ENCODE measurements at places on chromosomes 3 and 15.

- DNase-seq = no peak
These were observed 46.1 kb downstream of the CACNA2D3 start for GRCh38 chr3:54168451-54168850.

- DNase-seq = no peak
These were observed 161.4 kb downstream of the RPLP1 start for GRCh38 chr15:69613988-69614387.

DNA sequence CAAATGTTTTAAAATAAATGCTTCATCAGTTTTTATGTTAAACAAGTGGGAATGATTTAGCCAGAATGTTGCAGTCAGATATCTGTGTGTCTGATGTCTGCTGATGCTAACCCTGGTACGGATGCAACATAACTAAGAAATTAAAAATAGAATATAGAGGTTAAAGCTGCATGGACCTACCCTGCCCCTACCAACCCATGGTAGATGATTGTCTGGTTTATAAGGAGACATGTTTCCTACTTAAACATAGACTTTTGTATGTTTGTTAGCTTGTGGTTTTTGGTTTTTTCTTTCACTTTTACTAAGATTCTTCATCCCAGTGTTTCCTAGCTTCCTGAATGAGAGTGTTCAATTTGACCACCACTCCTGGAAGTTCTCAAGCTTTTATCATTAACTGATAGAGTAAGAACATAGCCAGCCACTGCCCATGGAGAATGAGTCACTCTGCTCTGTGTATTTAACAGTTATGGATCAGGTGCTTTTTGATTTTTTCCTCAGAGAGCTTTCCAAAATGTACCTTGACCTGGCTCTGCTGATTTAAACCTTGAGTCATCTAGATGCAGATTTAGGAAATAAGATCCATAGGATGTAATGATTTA, 70.7 kb upstream of the VEPH1 start:
- DNase-seq = no peak

DNA sequence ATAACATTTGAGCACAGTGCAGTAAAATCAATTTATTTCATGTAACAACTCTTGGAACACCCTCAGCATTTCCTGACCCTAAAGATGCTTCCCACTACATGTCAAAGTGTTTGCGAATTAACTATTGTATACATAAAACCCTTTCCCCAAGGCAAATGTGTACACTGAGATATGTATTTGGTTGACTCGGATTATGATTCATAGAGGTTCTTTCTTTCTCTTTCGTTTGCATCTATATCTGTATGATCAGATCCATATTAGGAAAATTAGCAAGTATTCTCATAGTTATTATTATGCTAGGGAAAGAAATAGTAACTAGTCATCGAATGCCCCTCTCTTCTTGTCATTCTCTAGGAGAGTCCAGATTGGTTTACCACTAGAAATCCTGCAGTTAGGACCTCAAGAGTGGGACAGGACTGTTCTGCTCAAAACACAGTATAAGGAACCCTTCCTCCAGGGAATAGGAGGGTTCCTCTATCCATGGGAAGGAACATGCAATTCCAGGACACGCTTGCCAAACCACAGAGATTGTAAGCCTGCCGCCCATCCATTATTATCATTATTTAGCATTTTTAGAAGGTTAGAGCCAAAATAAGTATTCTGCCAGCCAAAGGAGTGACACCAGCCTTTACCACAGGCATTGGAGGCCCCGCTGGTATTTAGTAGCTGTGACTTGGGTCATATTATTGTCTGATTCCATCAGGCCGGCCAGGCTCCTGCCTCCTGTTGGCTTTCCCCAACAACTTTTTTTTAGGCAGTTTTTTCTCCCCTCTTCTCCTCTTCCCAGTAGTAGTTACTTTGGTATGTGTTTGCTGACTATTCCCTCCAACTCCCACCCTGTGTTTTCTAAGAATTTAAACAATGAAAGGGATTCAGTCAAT, 100.7 kb downstream of the GALK2 start:
- DNase-seq = no peak

GRCh38 chr3:133452641-133453319, 52.9 kb downstream of the BFSP2 start:
- DNase-seq = no peak

GRCh38 chr3:160217675-160218074, 7.5 kb upstream of the C3orf80 start:
- DNase-seq = no peak

DNA sequence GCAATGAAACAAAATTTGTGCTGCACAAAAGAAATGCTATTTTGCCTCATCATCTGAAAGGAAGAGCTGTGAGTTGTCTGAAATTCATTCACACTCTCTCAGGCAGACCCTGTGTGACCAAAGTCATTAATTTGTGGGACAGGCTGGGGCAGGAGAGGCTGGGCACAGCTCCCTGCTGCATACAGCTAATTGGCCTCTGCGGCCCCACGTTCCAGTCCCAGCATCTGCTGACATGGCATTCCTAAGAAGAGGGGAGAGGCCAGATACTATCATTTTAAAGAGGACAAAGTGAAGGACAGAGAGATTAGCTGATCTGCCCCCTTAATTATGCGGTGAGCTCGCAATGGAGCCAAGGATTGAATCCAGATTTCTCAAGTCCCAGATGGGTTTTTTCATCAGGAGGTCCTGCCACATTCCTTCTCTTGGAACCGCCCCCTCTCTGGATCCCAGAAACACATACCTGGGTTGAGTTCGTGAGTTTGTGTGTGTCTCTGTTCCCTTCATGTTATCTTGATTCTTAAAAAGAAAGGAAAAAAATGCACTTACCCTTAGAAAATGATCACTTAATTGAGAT, 25.1 kb downstream of the POLR2M start:
- no peak for DNase-seq

- DNase-seq = no peak
These were observed 66.8 kb downstream of the ABTB1 start for GRCh38 chr3:127739347-127740135.

GRCh38 chr3:130509008-130509407, 8.0 kb upstream of the COL6A6 start:
- DNase-seq = no peak

DNA sequence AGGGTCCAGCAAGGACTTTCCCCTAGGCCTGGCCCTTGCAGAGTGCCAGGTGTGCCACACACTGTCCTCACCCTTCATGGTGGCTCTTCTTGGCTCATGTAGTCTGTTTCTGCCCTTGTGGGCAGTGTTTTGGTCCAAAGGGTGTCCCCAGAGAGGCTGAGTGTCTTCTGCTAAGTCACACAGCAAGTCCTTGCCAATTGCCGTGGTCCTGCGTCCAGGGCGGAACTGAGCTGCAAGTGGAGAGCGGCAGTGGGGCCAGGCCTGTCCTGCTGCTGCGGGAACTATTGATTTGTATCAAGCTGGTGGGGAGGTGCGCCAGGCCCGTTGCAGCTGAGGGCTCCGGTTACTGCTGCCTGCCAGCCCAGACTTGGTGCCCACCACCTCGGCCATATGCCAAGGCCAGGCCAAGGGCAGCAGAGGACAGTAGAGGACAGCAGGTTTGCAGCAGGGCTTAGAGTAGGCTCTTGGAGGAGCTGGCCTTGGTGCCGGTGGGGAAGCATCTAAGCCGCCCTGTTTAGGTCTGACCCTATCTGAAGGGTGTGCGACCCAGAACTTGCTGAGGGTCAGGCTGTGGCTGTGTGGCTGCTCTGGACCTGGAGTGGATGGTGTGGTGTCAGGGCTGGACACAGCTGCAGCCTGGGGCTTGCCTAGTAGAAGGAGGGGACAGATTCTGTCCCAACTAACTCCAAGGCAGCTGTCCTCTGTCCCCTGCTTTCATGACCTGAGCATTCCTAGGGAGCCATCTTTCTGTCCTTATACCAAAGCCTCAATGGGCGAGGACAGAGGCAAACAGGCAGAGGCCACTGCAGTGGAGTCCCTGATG, 4.5 kb downstream of the AMIGO3 start:
- no peak for DNase-seq

DNA sequence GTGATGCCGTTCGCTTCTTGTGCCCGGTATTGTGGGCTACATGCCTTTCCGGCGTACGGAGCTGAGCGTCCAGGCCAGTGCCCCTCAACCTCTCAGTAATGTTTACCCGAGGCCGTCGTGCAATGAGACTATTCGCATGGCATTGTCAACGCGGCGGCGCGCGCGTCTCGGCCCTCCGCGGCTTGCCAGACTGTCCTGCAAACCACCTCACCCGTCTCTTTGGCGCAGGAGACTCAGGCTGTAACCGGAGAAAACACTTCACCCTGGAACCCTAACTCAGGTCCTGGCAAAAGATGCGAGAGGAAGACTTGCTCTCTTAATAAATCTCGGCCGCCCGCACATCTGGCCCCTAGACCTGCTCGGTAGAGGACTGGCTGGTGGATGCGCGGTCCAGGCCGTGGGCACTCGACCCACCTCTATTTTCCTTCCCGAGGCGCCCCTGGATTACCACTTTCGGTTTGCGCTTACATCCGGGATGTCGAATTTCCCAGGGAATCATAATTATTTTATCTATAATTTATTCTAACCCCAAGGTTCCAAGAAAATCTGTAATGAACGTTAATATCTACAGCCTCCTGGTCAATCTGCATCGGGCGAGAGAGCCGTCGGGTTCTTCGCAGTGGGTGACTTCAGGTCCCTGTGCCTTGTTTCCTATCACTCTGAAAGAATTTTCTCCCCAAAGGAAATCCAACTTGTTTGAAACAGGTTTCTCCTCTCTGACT, 71.8 kb upstream of the POLG start:
- DNase-seq = no peak

GRCh38 chr3:14880447-14881106, 61.8 kb downstream of the FGD5 start:
- DNase-seq = no peak

- no peak for DNase-seq
These were observed 524.7 kb downstream of the DIPK2A start for GRCh38 chr3:144496141-144496835.

- no peak for DNase-seq
These were observed 110.1 kb upstream of the PLXNA1 start for GRCh38 chr3:126872701-126873342.

- no peak for DNase-seq
These were observed 5.1 kb downstream of the ACAA1 start for GRCh38 chr3:38131621-38132369.

DNA sequence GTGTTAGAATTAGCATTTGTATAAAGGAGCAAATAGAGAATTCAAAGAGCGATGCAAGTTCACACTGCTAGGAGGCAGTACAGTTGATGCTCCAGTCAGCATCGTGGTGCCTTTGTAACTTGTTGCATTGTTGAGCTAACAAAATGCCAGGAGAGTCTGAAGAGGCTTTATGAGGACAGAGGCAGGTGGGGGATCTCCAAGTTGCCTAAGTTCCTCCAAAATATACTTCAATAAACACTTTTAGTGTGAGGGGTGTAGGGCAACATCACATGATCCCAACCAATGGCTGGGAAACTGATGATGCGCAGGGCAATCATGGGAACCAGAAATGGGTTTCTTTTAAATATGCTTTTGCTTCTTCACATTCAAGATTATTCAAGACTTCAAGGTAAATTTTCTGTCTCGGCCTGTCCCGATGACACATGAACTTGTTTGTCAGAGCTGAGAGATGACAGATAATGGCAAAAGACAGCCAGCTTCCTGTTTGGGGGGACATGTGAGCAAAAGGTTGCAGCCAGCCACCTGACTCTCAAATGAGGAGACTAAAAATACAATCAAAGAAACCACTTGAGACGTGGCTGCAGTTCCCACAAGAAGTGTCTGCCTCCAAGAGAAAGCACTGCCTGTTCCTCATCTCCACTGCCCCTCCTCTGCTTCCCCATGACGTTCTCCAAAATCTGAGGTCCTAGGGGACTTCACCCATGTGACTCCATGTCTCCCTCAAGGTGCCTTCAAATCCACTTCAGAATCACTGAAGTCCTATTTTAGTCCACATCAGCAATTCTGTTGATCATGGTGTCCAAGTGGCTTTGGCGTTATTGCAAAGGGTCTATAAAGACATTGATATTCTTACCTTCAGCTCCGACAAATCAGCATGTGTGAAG, 39.3 kb downstream of the KLHL6 start:
- no peak for DNase-seq

- no peak for DNase-seq
These were observed 960 bp downstream of the THBS1 start for GRCh38 chr15:39581793-39582285.

DNA sequence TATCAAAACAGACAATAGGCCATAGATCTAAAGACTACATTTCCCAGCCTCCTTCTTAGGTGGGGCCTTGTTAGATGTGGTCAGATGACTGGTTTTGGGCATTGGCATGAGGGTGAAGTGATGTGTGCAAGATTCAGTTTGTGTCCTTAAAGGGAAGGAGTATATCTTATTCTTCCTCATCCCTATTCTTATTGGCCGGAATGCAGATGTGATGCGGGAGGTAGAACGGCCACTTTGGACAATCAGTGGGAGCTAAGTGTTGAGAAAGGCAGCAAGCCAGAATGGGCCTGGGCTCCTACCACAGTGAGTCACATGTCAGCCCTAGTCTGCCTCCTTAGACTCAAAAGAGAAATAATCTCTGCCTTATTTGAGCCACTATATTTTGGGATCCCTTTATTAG, 89.8 kb upstream of the MEX3B start:
- no peak for DNase-seq

DNA sequence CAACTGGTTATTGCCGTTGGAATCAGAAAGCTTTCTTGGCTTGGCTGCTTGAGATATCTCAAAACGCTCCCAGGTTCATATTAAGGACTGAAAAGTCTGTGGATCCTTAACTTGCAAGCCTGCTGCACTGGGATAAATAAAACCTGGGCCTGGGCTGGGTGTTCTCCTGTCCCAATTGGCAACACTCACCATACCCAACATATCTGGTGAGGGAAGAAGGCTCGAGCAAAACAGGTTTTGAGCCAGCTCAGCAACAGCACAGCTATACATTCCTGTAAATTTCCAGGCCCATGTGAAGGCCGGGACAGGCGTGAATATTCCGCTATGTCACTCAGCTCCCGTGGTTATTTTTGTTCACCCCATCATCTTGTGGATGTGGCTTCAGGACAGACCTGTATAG, 169.0 kb upstream of the BCL6 start:
- DNase-seq = no peak

GRCh38 chr3:38601956-38602550, 47.4 kb downstream of the SCN5A start:
- DNase-seq = no peak

- DNase-seq = no peak
These were observed 87.1 kb downstream of the CGNL1 start for GRCh38 chr15:57463360-57463759.

- no peak for DNase-seq
These were observed 37.2 kb upstream of the ACAD9 start for GRCh38 chr3:128841926-128842920.

GRCh38 chr15:95105229-95105628, 873.9 kb downstream of the MCTP2 start:
- no peak for DNase-seq

- no peak for DNase-seq
These were observed 7.7 kb upstream of the ZNF592 start for GRCh38 chr15:84740691-84741090.

- no peak for DNase-seq
These were observed 37.2 kb downstream of the IL20RB start for GRCh38 chr3:136994772-136995516.

GRCh38 chr3:106067711-106068110, 198.9 kb upstream of the CBLB start:
- DNase-seq = no peak

- no peak for DNase-seq
These were observed 34.9 kb downstream of the PRKCD start for GRCh38 chr3:53195602-53196574.

GRCh38 chr3:68880632-68881031, 51.7 kb downstream of the TAFA4 start:
- no peak for DNase-seq

GRCh38 chr3:11050666-11051323, 58.2 kb downstream of the SLC6A1 start:
- DNase-seq = no peak

GRCh38 chr3:79767905-79768267, at the start of gene ROBO1:
ROBO1 (minus strand) TSS chr3:79767998.
- no peak for DNase-seq

GRCh38 chr3:45597171-45597570, 2.6 kb downstream of the LIMD1 start:
- no peak for DNase-seq

All from NCI-H1417 treated with DMSO at 0.1 percent for 48 hours (cell line).